ENCODE measurements at places on chromosomes 2 and 18.

- no peak for DNase-seq
Observed at GRCh38 chr2:138752197-138752956, 27.8 kb downstream of the NXPH2 start.

DNA sequence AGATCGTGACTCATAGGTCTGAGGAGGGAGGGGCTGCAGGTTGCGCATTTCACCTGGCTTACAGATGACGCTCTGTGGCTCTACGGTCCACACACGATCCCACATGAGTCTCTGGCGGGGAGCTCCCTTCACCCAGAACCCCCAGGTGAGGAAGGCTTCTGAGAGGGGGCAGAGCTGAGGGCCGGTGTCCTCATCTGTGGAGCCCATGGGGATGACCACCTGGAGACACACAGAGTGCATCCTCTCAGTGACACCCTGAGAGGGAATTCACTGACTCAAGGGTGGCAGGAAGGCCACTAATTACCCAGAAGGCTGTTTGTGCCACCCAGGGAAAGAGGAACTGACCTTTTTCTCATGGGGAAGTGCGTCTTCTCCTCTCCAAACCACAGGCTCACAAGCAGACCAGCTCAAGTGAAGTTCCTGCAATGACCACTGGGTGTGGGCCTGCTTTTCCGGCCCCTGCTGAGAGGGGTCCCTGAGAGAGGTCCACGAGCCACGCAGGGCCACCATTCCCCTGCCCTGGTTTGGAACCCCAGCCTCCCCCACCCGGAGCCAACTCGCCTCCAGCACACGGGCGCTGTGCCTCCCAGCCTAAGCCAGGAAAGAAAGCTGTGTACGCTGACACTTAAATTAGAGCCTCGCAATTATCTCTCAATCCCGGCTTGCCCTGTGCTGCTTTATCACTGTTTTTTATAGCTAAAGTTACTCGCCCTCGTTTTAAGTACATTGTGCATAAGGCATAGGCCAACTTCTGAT lies 114.1 kb downstream of the BCL11A start:
- DNase-seq, result peak; percentile 71

DNA sequence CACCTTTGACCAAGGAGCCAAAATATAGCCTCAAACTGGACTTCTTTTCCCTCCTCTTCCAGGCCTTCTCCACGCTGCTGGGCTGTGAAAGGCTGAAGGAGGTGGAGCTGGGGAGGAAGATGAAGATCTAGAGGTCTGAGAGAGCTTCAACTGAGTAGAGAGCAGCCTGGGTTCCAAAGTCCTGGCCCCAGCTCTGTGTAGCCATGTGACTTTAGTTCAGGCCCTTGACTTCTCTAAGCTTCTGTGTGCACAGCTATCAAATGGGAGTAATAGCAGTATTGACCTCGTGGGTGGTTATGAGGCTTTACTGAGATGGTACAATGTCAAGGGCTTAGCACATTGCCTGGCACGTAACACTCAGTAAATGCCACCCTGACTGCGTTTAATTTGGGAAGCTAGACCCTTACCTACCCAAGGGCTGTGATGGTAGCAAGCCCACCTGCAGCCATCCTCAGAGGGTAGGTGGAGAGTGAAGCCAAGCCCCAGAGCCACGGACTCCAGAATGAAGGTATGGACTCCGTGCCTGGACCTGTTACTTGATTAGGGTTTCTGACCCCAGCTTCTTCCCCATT lies 38.4 kb downstream of the SERTAD2 start:
- no peak for DNase-seq

- DNase-seq, result no peak
Observed at GRCh38 chr2:102421890-102422759, 835 bp upstream of the IL18RAP start.

DNA sequence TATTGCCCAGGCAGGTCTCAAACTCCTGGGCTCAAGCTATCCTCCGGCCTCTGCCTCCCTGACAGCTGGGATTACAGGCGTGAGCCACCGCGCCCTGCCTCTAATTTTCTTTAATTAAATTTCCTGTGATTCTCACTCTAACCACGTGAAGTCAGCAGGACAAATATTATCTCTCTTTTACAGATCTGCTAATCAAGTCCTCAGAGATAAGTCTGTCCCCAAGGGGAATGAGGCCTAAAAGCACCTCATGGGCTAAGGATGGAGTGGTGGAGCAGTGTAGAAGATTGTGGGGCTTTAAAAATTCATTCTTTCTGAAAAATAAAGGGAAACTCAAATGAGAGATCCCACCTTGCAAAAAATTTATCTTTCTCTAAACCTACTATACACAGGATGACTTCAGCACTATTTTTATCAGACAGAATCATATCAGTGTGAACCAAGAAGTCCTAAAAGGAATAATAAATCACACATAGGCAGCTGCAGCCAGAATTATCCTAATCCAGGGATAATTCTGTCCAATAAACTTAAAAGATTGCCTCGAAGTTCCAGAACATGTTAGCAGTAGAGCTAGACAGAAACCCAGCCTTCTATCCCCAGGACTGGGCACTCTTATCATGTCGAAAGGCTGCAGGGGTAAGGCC lies 38.3 kb upstream of the BMPR2 start:
- no peak for DNase-seq

- no peak for DNase-seq
Observed at GRCh38 chr18:46657115-46657955, at the start of gene LOXHD1. Gene LOXHD1, minus strand, starts transcription at chr18:46657220. Its CDS starts 187 bp downstream, at chr18:46657033.

- no peak for DNase-seq
Observed at GRCh38 chr2:33589444-33589843, 9.7 kb downstream of the FAM98A start.

DNA sequence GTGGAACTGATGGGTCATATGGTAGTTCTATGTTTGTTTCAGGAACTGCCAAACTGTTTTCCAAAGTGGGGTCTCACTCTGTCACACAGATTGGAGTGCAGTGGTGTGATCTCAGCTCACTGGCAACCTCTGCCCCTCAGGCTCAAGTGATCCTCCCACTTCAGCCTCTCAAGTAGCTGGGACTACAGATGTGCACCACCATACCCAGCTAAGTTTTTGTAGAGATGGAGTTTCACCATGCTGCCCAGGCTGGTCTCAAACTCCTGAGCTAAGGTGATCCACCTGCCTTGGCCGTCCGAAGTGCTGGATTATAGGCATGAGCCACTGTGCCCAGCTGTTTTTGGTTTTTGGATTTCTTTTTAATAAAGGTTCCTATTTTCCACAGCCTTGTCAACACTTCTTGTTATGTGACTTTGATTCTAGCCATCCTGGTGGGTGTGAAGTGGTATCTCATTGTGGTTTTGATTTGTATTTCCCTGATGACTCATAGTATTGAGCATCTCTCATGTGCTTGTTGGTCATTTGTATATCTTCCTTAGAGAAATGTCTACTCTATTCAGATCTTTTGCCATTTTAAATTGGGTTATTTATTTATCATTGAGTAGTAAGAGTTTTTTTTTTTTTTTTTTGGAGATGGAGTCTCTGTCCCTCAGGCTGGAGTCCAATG lies 22.8 kb downstream of the NPC1 start:
- no peak for DNase-seq

DNA sequence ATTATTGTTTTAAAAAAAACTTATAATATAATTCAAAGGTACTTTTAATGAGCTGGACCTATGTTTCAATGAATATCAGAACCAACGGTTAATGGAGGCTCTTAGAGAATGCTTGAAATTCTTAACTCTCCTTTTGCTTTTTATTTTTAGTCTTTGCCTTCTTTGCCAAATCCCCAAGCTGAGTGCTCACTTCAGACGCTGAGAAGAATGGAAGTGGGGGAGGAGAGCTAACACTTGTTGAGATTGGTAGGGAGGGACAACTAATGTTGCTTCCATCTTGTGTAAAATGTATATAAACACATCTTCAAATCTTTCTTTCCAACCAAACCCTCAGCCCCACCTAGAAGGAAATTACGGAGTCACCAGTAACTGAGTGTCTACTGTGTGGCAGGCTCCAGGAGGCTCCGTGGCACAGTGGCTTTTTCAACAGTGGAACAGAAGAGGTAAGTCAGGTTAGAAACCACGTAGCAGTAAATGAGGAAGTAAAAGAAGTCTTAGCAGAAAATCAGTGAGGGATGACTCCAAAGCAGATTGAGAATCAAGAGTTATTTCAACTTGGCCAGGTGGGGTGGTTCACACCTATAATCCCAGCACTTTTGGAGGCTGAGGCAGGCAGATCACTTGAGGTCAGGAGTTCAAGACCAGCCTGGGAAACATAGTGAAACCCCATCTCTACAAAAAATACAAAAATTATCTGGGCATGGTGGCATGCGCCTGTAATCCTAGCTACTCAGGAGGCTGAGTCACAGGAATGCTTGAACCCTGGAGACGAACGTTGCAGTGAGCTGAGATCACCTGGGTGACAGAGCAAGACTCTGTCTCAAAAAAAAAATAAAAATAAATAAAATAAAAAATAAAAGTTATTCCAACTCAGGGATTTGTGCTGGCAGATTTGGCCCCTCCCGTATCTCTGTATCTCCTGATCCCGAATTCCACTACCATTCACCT lies 45.0 kb upstream of the CREB1 start:
- DNase-seq, result peak; percentile 0

GRCh38 chr18:26792661-26793060 lies 72.8 kb downstream of the AQP4 start:
- no peak for DNase-seq

GRCh38 chr2:198917926-198918720 lies 539.6 kb downstream of the SATB2 start:
- DNase-seq, result no peak

DNA sequence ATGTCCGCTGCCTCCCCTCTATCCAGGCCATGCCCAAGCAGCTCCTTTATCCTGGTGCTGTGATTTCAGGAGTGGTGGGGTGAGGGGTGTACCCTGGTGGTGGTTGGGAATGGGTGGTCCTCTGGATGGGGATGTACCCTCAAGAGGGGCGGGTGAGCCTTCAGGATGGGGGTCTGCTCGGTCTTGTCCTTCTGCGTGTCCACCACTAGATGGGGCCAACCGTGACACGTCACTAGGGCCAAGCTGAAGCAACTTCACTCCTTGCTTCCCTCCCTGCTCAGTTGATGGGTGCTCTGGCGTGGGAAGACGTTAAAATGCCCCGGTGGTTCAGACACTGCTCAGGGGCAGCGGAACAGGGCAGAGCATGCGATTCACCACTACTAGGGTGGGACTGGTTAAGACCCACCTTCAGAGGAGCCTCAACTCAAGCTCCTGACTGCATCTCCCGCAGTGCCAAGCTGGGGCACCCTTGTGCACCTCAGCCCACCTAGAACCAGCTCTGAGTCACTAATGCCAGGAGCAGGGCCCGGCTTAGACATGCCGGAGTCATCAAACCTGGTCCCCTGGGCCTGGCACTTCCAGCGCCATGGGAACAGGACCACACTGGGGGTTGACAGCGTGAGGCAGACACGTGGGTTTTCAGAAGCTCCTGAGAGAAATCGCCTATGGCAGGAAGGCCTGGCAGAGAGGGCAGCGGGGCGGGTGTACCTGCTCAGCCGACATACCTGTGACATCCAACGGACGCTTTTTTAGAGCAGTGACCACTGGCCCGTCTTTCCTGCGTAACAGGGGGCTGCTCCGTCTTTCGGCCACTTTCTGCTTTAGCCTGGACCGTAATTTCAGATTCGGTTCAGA lies 256.7 kb downstream of the HDAC4 start:
- DNase-seq, result peak; percentile 84

GRCh38 chr2:33118651-33119050 lies 171.9 kb downstream of the LTBP1 start:
- no peak for DNase-seq

- DNase-seq, result no peak
Observed at GRCh38 chr2:160415991-160416390, 77.6 kb downstream of the RBMS1 start.

GRCh38 chr2:3446381-3446780 lies 66.9 kb downstream of the TRAPPC12 start:
- DNase-seq, result no peak

GRCh38 chr2:161676902-161677496 lies 52.8 kb downstream of the SLC4A10 start:
- DNase-seq, result no peak

DNA sequence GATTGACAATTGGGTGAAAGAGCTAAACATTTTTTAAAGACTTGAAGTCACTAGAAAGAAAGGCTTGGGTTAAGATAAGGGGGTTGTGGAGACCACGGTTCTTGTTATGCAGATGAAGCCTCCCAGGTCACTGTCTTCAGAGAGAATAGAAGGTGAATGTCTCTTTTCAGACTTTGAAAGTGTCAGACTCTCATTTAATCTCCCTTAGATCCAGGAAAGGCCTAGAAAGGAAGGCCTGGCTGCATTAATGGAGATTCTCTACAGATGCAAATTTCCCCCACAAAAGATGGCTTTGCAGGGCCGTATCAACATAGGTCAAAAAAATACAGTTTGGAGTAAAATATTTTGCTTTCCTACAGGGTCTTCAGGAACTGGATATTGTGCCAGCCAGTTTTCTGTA lies 193.9 kb downstream of the RTP5 start:
- no peak for DNase-seq

DNA sequence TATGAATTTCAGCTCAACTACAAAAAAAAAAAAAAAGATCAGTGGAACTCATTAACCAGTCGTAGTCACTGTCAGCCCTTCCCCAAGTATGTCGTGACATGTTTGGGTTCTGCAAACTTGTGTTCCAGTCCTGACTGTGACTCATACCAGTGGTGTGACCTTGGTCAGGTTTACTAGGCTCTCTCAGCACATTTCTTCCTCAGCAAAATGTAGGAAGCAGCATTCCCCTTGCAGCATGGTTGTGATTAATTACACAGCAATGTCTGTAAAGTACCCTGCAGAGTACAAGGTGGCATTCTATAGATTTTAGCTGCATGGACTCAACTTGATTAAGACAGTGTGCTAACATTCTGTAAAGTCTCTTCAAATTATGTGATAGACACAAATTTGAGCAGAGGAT lies 156.9 kb downstream of the LAMA1 start:
- DNase-seq, result no peak

DNA sequence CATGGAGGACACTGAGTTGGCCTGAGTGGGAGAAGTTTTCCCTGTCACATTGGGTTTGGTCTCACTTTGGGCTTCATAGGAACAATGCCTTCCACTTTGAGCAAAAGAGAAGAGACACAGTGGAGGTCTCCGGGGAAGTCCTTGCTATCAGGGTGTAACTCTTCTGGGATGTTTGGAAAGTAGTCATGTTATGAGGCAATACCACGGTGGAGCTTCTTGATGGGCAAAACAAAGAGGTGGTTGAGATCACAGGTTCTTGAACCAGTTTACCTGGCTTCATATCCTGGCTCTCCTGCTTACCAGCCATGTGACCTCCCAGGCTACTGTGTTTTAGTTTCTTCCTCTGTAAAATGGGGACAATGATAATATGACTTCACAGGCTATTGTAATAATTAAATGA lies 478.6 kb downstream of the SLC4A3 start:
- DNase-seq, result no peak

DNA sequence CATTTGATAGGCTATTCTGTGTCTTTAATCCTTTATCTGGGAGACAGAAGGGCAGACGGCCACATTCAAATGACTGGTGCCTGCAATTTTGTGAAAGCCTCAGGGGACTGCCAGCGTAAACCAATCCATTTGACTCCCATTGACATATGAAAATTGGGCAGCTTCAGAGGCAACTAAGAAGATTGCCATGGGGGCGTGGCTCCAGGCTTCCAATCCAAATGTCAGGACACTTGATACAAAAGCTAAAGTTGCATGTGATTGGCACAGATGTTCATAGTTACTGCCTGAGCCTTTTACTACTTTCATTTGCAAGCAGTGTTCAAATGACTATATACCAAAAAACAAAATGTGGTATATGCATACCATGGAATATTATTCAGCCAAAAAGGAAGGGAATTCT lies 42.0 kb downstream of the SPC25 start:
- DNase-seq, result no peak

Measured in Ammon's horn (tissue), 1 donor.